ENCODE measurements at places on chromosomes 3 and 15.

DNA sequence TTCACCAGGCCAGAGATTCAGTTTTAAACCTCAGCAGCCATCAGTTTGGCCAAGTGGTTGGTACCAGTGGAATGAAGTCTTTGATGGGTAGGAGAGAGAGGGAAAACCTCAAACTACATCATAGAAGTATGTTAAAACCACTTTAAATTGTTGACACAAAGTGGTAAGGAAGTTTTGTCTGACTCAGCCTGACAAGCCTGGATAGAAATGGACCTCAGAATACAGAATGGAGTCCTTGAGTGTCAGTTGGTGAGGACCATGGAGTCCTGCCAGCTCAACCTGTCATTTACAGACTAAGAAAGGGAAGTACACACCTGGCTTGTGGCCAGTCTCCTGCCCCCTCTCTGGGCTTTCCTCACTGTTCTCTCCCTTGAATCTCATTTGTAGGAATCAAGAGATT is 12.1 kb downstream of the EAF1 start:
- peak; percentile 34 for DNase-seq

DNA sequence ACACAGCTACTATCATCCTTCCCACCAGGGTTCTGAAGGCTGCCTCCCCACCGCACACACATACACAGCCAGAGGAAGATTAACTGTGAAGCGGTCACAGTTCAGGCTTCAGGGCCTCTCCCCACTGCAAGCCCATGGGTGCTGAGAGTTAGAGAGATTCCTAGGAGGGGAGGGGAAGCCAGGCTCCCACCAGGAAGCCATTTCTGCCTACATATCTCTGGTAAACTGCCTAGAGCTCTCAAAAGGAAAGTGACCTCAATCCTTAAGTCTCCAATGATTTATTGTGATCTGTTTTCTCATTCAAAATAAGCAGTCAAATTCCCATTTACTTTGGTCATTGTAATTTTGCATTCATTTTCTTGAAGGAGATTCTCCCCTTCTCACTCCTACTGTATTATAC is 141.0 kb upstream of the BNIP2 start:
- no peak for DNase-seq

GRCh38 chr3:150414258-150414657 is 6.2 kb downstream of the TSC22D2 start:
- no peak for DNase-seq

GRCh38 chr3:11394392-11394791 is 122.2 kb downstream of the ATG7 start:
- no peak for DNase-seq

GRCh38 chr3:187840856-187841255 is 95.6 kb upstream of the BCL6 start:
- no peak for DNase-seq

GRCh38 chr3:104879919-104880318 is 486.8 kb upstream of the ALCAM start:
- DNase-seq = no peak

DNA sequence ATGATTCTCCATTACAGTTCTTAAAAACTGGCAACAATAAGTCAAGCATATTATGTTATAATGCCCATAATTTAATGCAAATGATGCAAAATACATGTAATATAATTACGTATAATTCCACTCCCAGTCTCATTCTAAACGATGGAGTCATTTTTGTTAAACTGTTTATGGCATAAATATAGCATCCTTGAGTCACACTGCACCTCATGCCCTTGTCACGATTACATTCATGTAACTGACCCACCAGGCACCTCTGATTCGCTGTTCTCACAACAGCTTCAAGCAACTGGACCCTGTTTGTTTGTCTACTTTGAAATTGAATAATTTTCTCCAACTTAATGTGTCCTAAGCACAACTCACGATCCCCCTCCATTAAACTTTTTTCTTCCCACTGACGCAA is 148.0 kb upstream of the LRTM1 start:
- no peak for DNase-seq

DNA sequence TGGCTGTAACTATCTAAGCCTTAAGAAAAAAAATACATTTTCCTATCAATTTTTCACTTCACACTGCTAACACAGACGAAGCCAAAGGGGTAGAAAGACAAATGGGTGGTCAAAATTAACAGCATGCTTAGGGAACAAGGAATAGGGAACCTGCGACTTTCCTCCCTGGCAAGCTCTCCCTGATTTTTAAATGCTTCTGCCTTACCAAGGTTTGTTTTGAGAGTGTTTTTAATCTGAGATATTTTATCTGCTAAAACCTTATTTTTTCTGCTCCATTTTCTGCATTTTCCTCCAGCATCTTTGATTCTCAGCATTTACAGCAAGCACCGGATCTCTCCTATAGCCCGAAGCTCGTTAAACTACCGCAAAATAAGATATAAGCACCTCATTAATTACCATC is 214.4 kb downstream of the RORA start:
- no peak for DNase-seq

- no peak for DNase-seq
Measured at GRCh38 chr3:193507566-193507965, 47.1 kb downstream of the ATP13A4 start.

DNA sequence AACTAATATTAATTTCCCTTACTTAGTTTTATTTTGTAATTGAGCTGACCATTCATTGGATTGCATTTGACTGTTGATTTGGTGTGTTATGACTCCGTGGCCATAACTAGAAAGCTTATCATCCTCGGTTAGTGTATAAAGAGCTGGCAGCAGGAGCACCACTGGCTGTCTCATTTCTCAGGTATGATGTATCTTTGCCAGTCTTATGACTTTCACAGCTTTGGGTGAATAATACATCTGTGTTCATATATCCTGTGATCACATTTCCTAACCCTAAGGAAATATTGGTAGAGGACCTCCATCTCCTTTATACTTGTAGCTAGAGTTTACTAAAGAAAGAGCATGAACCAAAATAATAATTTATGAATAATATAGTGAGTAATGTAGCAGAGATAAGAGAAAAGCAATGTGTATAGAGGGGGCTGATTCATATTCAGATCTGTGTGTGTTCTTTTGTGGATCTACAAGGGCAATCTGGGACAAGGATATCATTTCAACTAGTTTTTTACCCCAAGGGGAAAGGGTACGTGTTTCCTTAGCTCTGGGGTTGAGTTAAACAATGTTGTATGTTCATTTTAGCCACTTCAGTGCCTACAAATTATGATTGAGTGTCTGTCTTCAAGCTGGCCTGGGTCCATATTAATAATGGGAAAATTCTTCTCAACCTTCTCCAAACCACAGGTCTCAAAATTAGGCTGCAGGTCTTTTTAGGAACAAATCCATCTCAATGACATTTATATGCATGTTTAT is 901.7 kb downstream of the NTRK3 start:
- no peak for DNase-seq

- DNase-seq = no peak
Measured at GRCh38 chr15:77511869-77512268, 91.2 kb downstream of the HMG20A start.

DNA sequence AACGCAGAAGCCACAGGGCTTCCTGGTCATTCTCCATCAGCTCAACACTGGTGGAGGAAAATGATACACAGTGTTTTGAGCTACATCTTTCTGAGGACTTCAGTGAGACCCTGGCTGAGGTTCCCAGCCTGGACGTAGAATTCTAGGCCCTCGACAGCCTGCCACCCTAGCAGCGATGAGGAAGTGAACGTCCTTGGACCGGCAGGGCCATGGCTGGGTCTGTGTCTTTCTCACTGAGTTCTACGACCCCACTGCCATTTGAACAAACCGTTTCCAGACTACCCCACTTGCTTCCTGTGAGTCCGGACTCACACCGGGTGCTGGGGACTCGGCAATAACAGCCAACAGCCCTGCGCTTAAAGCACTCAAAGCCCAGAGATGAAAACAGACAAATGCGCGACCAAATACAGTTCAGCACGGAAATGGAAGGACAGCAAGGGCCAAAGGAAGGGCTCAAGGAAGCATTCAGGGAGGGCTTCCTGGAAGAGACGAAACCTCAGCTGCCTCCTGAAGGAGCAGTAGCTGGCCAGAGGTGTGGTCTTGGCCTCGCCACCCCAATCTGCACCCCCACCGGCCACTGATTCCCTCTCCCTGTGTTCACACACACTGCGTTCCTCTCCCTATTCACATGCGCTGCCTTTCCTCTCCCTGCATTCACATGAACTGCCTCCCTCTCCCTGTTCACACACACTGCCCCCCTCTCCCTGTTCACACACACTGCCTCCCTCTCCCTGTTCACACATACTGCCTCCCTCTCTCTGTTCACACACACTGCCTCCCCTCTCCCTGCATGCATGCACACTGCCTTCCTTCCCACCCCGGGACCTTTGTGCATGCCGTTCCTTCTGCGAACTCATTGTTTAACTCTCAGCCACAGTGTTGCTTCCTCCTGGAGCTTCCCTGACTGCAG is 136.3 kb upstream of the PRR20G start:
- DNase-seq = no peak

DNA sequence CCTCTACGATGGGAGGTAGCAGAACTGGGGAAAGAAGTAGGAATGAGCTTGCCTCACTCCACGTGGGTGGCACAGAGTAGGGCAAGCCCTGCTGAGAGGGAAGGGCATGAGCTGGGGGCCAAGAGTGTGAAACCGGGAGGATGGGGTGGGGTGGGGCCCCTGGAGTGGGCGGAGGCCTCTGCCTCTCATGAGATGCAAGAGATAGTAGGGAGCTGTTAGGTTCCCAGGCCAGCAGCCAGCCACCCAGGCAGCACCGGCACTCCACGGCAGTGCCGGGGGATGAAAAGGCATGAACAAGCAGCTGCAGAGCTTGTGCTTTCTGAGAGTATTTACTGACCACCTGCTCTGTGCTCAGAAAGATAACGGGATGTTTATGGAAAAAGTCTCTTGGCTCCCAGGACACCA is 24.4 kb upstream of the PLA2G4E start:
- DNase-seq = no peak
